ENCODE measurements at places on chromosomes 3 and 15.

- no peak for DNase-seq
Observed at GRCh38 chr3:16503191-16503776, 10.2 kb downstream of the RFTN1 start.

GRCh38 chr15:42858540-42858939 is 62.0 kb downstream of the TTBK2 start:
- no peak for DNase-seq

DNA sequence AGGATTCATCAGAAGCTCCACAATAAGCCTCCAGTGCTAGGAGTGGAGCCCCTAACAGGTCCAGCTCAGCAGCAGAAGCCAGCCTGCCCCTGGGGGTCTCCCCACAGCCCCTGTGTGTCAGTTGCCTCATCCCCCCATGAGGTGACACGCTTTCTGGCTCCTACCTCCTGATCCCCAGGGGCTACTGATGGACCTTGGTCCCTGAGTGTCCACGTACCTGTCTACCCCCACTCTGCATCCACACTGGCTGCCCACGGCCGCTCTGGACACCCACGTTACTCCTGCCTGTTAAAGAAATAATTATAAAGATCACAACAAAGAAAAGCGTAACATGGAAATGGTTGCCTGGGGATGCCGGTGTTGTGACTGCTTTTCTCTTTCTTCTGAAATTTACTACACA is 143.1 kb downstream of the CHSY1 start:
- no peak for DNase-seq

DNA sequence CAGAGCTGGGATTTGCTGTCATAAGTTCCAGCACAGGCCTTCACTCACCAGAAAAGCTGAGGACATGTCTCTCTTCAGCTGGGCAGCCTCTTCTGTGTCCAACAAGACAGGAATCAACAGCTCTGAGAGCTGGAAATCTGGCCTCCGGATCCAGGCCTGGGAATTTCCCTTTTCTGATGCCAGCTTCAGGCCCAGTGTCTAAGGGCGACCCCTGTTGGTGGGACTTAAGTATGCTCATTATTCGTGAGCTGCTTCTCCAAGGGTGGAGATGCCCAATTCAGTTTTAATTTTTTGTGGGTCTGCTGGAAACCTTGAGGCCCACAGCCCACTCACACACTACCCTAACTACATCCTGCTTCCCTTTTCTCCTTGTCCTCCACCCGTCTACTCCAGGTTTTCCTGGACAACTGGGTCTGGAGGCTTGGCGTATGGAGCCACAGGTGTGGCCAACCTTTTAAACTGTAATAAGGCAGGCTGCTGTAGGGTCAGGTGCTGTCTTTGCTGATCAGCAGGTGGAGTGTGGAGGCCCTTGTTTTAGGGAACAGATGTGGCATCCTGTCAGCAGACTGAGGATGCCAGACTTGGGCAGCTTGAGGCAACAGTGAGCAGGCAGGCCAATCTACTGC is 2.6 kb upstream of the CEMIP start:
- peak; percentile 44 for DNase-seq

DNA sequence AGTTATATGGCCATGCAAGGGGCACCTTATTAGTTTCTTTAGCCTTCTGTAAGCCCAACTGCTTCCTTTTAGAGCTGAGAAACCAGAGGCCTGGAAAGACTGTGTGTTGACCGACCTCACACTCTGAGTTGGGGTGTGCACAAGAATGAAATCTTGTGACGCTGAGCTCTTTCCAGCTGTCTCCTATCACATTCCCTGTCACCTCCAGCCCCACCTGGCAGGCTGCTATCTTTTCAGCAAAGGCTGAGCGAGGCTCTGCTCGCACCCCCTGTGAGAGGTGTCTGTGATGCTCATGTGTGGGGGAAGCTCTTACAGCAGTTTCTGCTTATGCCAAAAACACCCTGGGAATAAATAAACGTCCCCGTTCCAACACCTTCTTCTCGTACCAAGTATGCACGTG is 27.0 kb upstream of the LPP start:
- DNase-seq = no peak

DNA sequence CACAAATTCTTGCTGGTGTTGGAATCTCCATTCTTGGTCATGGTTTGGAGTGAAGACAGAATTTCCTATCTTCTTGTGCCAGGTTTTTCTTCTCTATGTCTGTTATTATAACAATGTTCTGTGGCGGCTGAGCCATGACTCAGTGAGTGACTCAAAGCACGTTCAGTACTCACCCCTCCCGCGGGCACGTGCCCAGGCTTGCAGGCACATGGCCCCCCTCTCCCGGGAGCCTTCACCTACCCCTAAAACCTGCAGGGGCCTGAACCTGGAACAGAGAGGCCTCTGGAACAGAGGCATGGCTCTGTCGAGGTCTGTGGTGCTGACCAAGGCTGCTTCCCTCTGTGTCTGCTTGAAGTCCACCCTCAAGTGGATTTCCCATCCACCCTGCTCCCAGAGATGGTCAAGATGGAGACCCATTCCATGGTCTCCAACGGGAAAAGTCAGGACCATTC is 27.6 kb downstream of the PLXNB1 start:
- no peak for DNase-seq

- no peak for DNase-seq
Observed at GRCh38 chr3:173037840-173038483, 103.1 kb downstream of the SPATA16 start.

DNA sequence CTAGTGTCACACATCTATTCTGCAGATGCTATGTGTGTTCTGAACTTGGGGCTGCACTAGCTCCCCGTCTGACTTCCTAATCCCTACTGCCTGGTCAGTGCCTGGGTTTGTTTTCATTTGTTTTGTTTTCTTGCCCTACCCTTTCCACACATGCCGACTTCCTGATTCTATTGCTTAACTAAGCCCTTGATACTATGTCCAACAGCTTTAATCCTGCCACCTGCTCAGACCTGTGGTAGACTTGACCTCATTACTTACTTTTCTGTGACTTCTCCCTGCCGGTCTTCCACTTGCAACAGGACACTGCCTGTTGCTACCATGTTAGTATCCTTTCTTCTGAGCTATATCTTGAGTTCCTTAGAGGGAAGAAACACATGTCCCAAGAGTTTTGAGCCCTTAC is 39.3 kb upstream of the CEMIP start:
- DNase-seq = no peak

DNA sequence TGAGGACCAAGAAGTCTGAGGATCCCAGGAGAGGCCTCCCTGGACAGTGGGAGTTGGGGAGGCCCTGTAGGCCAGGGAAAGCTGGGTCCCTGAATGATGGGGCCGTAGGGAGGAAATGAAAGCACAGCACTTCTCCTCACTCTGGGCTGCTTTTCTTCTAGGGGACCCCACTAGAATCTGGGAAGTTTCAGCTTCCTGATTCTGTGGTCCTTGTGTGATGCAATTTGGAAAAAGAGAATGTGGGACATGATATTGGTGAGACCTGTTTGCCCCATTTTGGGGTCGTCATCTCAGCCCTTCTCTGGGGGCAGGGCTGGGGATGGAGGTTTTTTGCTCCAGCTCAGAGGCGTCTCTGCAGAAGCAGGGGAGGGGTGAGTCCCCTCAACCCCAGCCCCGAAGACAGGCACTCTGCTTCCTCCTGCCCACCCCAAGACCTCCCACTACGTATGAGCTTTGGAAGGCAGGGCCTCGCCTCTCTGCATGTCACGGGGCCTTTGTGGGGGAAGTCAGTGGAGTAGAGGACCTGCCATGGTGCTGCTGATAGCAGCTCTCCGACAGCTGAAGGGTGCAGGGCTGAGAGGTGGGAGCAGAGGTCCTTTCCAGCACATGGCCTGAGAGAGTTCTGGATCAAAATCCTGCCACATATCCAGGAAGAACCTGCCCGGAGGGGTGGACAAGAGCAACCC is 1.5 kb upstream of the SNX22 start:
- no peak for DNase-seq

- no peak for DNase-seq
Observed at GRCh38 chr3:40546816-40547215, 22.1 kb downstream of the ZNF621 start.

DNA sequence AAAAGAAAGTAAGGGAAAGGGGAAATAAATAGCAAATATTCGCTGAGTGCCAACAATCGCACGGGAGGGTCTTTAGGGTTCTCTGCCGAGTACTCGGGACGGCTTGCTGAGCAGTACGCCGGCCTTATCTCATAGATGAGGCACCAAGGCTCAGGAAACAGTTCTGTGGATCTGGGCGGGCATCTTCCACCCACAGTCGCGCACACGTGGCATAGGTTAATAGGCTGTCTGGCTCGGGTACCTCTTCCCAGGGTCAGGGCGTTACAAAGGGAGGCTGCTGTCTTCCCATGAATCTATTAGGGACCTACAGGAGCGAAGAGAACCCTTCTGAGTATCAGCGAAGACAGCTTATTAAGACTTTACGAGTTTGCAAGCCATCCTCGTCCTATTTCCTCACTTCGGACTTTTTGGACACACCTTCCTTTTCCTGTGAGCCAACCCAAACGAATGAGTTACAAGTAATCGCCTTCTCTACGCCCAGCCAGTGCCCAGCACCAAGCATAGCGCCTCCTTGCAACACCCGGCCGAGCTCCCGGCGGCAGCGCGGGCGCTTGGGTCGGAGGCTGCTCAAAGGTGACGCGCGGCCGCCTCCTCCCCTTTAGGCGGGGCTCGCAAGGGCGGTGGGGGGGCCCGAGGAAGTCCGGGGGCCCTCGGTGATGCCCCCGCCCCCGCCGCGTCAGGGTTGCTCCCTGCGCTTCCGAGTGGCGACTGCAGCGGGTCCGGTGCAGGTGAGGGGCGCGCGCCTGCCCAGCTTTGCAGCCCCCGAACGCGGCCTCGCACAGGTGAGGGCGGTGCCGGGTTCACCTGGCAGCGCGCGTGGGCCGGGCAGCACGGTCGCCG is at the start of gene MCTP2:
Gene MCTP2, plus strand, starts transcription at position 679 of the 840 bp plus-strand sequence. CDS start 66,705 bp downstream, outside the sequence.
- DNase-seq = peak; percentile 74

DNA sequence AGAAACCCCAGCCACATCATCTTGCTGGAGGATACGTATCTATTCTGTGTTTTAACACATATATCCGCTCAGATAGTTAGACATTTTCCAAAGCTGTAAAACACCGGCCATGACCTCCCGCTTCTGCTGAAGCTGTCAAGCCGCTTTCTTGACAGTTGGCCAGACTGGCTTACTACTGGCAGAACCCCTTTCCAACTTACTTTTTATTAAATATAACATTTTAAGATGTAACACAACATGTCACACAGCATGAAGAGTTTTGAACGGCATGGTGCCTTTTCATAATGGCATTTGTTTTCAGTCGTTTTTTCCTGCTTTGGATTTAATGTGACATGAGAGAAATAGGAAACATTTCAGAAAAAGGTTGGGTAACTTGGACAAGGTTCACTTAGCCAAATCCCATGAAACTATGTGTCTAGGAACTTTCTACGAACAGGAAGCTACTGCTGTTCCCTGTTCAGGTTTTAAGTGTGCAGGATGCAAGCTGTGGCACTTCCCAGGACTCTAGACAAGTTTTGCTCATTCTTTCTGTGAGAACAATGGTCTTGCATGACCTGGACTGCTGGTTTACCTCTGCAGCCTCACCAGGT is 281.4 kb downstream of the THSD4 start:
- DNase-seq = no peak

DNA sequence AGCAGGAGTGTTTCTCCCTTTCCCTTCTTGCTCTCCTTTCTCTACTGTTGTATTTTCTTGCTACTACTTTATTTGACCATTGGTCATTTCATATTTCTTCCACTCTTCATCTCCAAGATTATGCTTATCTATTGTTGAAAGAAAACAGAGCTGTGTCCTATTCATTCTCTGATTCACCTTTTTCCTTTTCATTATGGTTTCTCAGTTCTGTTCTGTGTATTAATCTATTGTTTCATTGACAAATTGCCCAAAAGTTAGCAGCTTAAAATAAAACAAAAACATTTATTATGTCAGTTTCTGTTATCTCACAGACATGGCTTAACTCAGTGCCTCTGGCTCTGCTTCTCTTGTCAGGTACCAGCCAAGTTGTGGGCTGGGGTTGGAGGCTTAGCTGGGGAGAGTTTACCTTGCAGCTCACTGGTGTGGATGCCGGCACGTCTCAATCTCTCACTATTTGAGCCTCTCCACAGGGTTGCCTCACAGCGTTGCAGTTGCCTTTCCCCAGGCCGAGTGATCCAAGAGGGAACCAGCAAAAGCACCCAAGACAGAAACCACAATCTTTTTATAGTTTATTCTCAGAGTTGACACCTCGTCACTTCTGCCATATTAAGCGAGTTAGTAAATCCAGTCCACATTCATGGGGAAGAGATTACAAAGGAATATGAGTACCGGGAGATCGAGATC is 36.9 kb upstream of the FILIP1L start:
- no peak for DNase-seq

GRCh38 chr3:13841141-13841540 is 38.7 kb downstream of the WNT7A start:
- DNase-seq = no peak

DNA sequence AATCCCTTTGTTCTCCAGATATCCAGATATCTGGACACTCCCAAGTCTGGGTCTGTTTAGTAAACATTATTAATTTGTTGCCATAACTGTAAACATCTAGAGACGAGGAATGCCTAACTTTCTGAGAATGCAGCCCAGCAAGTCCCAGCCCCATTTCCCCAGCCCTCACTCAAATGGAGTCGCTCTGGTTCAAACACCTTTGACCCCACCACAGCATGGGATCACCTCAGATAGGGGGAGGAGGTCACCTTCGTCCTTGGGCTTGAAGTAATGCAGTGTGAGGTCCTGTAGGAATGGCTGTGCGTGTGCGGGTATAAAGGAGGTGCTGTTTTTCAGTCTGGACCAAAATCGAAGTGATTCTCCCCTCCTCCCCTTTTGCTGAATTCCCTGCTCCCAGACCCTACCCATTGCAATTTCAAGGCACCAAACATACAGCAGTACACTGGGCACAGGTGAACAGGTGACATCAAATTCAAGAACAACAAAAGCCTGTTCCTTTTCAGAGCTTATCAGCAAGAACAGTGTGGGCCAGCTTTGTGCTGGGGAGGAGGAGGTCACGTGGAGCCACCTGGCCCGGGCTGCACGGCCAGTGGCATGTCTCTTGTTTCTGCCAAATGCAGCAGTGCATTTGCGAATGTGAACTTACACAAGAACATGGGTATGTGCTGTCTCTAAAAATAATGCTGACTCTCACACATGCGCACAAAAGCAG is 57.5 kb upstream of the TRPM1 start:
- no peak for DNase-seq

DNA sequence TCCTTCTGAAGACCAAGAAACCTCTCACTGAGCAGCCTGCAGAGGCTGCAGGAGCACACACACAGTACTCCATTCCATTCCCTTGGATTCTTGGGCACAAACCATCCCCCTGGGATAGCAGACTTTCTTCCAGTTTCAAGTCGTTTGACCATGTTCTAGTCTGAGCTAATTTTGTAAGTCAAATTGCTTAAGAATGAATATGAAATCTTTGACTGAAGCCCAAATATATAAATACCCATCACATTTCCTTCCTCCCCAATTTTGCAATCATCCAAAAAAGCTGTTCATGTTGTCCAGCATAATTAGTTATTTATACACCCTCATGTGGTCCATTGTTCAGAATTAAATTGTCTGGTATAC is 231.2 kb upstream of the TPRG1 start:
- DNase-seq = no peak

All from activated CD4-positive, alpha-beta T cell treated with anti-CD3 and anti-CD28 coated beads, Interleukin-2, amount 50 U/mL, for 4 hours (primary cell).